Activated T-cell treated with anti-CD3 and anti-CD28 coated beads, Interleukin-2, amount 50 U/mL, for 72 hours (primary cell): ENCODE measurements at places on chromosomes 16 and 17. TPM values are rescaled to one million over a fixed set of nuclear protein-coding genes. Genes with fewer than 3 reads are reported as not detected.
A peak's percentile ranks its signal among the peaks of the same experiment; 100 is the strongest.

The GIT1 gene
- total RNA-seq = 45.0 TPM

The CNGB1 gene
- not detected for total RNA-seq

The CACNG3 gene
- total RNA-seq = not detected

The UTS2R gene
- not detected for total RNA-seq

The XYLT1 gene
- total RNA-seq = 17.9 TPM

The SLC16A3 gene
- total RNA-seq = 74.5 TPM

The EVPLL gene
- not detected for total RNA-seq

The TEKT3 gene
- total RNA-seq = 0.50 TPM

The ELMO3 gene
- 3.0 TPM for total RNA-seq

DNA sequence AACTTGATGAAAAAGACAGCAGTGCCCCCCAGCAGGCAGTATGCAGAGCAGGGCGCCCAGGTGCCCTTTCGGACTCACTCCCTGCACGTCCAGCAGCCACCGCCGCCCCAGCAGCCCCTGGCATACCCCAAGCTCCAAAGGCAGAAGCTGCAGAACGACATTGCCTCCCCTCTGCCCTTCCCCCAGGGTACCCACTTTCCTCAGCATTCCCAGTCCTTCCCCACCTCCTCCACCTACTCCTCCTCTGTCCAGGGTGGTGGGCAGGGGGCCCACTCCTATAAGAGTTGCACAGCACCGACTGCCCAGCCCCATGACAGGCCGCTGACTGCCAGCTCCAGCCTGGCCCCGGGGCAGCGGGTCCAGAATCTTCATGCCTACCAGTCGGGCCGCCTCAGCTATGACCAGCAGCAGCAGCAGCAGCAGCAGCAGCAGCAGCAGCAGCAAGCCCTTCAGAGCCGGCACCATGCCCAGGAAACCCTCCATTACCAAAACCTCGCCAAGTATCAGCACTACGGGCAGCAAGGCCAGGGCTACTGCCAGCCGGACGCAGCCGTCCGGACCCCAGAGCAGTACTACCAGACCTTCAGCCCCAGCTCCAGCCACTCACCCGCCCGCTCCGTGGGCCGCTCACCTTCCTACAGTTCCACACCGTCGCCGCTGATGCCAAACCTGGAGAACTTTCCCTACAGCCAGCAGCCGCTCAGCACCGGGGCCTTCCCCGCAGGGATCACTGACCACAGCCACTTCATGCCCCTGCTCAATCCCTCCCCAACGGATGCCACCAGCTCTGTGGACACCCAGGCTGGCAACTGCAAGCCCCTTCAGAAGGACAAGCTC lies 43.2 kb downstream of the SREBF1 start:
- no peak for DNase-seq

- no peak for DNase-seq
Observed at GRCh38 chr16:3140603-3141427, 6.0 kb downstream of the ZNF213 start.

- no peak for DNase-seq
Observed at GRCh38 chr16:72789465-72789864, 258.5 kb downstream of the ZFHX3 start.

DNA sequence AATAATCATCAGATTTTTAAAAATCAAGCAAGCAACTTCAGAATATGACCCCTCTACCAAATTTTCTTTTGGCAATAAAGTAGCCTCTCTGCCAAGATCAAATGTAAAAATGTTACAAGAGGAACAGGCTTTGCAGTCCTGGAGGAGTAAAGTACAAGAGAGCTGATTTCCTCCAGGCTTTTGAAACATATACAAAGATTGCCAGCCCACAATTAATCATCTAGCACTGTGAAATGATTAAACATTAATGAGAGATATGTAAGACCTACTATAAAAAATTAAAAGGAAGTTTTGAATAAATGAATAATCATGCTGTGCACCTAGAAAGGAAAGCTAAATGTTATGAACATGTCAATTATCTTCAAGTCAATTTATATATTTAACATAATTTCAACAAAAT lies 26.3 kb downstream of the TXNDC11 start:
- DNase-seq = no peak

DNA sequence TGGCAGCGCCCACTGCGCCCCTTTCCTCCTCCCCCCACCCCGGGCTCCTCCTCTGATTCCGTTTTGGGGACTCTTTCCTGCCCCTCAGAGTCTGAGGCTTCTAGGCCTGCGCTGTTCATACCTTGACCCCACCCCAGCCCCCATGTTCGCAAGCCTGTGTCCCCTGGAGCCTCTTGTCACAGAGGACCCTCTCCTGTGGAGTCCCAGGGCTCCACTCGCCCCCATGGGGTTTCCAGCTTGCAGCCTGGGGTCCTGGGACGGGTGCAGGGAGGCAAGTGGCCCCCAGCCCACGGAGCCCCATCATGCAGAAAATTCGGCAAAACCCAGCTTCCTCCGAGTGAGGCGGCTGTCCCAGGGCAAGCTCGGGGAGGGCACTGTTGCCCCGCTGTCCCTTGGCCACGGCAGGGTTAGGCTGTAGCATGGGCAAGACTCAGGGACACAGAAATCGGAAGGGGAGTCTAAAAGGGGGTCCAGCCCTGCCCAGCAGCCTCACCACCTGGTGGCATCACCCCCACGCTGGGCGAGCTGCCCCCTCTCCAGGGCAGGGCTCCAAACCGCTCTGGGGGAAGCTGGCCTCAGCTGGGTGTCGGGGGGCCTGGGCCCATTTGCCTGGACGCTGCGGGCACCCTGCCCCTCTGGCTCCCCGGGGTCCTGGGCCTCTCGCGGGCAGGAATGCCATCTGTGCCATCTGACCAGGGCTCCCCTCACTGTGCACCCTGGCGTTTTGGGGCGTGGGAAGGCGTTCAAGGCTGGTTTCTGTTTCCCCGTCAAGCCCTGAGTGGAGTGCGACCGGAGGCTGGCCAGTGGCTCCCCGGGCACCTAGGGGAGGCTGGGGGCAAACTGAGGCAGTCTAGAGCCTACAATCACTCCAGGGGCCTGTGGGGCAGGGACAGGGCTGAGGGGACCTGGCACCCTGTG lies 11.5 kb upstream of the BAHCC1 start:
- no peak for DNase-seq

GRCh38 chr16:25155553-25156460 lies 44.3 kb downstream of the LCMT1 start:
- peak; percentile 23 for DNase-seq

- no peak for DNase-seq
Observed at GRCh38 chr17:61338000-61338798, 61.4 kb upstream of the TBX2 start.

GRCh38 chr17:69802045-69802740 lies 272.8 kb upstream of the KCNJ16 start:
- DNase-seq = no peak

- DNase-seq = no peak
Observed at GRCh38 chr16:11168386-11169051, 87.5 kb downstream of the SOCS1 start.

GRCh38 chr17:68707031-68707430 lies 105.9 kb upstream of the FAM20A start:
- DNase-seq = no peak

DNA sequence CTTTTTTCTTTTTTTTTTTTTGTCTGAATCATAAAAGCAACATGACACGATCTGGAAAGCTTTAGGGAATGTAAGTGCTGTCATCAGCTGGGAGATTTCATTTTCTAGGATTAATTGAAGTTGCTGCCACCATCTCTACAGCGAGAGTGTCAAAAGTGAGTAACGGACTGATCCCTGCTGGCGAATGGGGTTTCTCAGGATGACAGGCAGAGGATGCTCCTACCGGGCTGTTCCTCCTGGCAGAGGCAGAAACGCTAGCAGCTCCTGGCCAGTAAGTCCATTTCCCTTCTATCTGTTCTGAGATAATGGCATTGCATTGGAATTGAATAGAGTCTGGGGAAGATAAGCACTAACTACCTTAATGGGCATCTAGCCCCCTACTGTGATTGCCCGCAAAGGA lies 80.5 kb upstream of the KIFC3 start:
- no peak for DNase-seq

DNA sequence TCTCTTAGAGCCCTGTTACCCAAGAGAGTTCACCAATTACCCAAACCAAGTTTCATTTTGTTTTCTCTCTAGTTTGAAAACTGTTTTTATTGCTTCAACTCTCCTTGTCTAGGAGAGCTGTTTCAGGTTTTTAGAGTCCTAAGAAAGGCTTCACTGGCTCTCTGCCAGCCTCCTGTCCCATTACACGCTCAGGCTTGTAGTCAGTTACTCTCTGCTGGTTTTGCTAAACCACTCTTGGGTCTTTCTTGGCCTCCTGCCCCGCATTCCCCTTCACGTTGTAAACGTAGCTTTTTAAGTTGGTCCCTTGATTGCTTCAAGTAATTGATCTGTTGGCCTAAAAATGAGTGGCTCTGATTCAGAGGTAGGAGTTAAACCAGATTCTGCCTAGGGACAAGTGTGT lies 529.1 kb downstream of the MAF start:
- DNase-seq = no peak

DNA sequence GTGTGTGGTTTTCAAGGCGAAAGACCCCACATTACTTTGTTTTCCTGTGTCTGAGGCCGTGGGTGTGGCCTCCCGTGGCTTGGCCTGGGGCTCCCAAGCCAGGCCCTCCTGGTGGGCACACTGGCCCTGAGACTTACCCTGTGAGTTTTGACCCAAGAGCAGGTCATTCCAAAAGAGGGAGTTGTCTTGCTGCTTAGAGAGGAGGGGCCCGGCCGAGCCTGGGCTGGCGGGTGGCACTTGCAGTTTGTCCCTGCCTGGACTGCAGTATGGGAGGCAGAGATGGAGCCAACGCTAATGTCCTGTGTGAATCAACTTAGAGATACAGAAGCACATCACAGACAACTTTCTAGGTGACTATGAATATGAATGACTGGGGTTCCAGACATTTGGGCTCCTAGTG lies 22.7 kb downstream of the PLEKHG4 start:
- DNase-seq = no peak

DNA sequence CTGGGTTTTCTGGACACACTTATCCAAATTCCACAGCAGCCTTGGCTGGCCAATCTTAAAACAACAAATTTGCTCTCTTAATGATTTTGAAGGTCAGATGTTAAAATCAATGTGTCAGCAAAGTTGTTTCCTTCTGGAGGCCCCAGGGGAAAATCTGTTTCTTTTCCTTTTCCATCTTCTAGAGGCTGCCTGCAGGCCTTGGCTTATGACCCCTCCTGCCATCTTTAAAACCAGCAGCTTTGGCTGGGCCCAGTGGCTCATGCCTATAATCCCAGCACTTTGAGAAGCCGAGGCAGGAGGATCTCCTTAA lies 3.0 kb downstream of the LGALS9 start:
- DNase-seq = no peak

GRCh38 chr16:66481943-66482390 lies 54.9 kb downstream of the BEAN1 start:
- DNase-seq = no peak

DNA sequence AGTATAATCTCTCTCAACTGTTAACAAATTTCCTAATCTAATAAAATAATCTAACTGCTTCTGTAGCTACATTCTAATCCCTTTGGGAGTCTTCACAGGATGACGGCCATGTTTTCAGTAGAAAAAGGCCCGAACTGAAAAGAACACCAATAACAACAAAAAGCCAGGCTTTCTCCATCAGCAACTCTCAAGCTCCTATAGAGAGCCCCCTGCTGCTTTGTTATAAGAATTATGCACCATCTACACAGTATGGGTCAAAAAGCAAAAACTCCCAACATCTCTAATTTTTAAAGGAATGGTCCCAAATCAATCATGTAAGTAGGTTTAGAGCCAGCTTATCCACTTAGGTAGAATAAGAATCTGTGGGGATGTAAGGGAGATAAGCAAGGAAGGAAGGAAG lies 163.6 kb upstream of the C17orf78 start:
- no peak for DNase-seq

- no peak for DNase-seq
Observed at GRCh38 chr17:8900626-8901585, 33.4 kb upstream of the PIK3R6 start.

DNA sequence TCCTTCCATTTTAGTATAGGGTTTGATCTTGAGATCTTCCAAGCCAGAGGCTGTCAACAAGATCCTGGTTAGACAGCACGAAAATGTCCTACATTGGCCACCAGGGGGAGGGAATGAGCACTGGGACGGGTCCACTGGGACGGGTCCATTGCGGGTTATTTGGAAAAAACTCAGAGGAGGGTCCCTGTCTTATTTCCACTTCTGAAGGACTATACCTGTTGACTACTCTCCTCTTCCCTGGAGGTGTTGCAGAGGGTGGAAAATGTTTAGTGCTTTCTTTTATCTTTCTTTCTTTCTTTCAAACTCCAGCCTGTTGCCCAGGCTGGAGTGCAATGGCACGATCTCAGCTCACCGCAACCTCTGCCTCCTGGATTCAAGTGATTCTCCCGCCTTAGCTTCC lies 2.5 kb downstream of the TTLL6 start:
- peak; percentile 71 for DNase-seq

- DNase-seq = no peak
Observed at GRCh38 chr17:15269780-15270089, 4.6 kb upstream of the PMP22 start.

DNA sequence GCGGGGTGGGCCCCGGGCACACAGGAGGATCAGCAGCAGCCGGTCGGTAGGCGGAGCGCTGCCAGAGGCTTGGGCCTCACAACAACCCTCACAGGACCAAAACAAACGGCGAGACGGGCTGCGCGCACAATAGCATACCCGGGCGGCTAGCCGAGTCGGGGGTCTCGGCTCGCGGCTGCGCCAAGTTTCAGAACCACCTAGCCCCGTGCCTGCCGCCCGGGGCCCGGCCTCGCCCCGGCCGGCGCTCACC lies 732 bp downstream of the ULK2 start:
- DNase-seq = peak; percentile 65

GRCh38 chr16:23729503-23730424 lies 16.7 kb upstream of the ERN2 start:
- no peak for DNase-seq

GRCh38 chr17:259341-259976 lies 78.0 kb upstream of the DOC2B start:
- no peak for DNase-seq

- DNase-seq = no peak
Observed at GRCh38 chr17:57357392-57357784, 101.1 kb downstream of the MSI2 start.

DNA sequence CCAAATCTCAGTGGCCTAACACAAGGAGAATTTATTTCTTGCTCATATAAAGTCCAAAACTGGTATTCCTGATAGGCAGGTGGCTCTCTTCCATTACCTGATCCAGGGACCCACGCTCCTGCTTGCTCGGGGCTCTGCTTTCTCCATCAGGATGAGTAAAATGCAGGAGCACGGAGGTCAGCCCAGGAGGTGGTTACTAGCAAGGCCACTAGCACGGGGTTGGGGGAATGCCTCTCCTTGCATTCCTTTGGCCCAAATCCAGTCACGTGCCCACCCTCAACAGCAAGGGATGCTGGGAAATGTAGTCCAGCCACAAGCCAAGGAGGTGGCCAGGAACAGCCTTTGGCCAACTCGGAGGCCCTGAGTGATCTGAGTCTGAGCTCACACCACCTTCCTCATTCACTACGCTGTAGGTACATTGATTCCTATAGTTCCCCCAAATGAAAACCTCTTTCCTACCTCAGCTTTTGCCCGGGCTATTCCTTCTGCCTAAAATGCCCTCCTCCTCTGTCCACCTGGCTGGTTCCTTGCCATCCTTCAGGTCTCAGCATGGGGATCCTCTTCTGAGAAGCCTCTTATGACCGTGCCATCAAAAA lies 38.3 kb upstream of the HAPSTR1 start:
- DNase-seq = no peak
